Activated T-cell treated with anti-CD3 and anti-CD28 coated beads for 1 hour (primary cell): ENCODE measurements at places on chromosomes 6 and 20.

GRCh38 chr6:7189101-7189758 is 81.5 kb downstream of the RREB1 start:
- no peak for DNase-seq

DNA sequence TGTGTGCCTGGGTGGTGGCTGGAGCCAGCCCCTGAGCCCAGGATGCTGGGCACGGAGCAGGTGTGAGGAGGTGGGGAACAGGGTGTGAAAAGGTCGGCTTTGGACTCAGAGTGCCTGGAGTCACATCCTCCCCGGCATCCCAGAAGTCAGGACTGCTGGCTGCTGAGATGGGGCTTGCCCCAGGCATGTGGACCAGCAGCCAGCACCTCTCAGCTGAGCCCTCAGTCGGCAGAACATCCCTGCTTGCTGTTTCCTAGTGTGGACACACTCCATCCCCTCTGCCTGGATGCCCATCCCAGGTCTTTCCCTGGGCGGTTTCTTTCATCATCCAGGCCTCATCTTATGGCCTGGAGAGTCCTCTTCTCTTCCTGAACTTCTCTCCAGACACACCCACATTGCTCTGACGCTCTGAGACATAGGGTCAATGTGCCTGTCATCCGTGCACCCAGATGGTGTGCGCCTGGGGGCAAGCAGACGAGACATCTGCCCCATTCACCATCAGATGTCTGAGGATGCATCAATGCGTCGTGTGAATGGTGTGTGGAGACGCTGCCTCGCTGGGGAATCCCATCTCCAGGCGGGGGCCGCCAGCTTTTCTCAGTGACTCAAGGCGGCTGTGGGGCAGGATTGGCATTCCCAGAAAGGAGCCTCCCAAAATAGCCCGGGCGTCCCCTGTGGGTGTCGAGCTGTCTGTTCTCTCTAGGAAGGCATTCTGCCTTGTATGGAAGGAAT is 104.2 kb downstream of the SYCP2 start:
- no peak for DNase-seq

DNA sequence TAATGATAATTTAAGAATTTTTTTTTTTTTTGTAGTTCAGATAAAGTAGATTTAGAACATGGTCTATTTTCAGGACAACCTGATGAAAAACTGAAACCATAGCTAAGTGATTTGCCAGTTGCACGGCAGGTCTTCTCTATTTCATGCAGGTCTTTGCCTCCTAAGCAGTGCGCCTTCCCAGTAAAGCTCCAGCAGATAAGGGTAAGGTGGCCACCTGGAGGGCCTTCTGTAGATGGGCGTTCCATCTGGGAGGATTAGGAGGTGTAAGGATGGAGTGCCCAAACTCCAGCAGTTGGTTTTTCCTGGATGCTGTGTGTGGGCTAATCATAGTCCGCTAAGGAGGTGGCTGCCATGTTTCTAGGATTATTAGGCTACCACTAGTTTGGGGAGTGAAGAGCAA is 107.1 kb downstream of the ARID1B start:
- DNase-seq = no peak

DNA sequence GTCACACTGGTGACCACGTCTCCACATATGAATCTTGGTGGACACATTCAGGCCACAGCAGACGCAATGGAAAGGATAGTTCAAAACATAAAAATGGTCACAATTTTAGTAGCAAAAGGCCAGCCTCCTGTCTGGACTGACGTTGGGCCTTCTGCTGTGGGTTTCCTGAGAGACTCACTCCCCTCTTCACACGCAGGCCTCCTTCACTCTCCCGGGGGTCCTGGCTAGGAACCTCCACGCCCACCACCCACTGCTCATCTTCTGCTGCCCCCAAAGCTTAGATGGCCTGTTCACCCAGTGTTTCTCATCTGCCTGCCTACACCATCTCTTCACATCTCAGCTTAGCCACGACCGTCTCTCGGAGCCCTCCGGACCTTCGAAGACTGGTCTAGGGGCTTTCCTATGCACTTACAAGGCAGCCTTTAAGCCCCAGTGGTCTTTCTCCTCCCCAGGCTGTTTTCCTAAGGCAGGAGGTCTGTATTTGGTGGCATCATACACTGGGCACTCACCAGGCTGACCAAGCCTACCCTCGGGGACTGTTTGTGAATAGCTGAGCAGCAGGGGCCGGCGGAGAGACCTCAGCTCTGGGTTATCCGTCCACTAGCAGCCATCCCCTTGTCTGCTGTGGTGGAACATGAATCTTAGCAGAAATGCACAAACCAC is 46.6 kb upstream of the AFDN start:
- DNase-seq = no peak

DNA sequence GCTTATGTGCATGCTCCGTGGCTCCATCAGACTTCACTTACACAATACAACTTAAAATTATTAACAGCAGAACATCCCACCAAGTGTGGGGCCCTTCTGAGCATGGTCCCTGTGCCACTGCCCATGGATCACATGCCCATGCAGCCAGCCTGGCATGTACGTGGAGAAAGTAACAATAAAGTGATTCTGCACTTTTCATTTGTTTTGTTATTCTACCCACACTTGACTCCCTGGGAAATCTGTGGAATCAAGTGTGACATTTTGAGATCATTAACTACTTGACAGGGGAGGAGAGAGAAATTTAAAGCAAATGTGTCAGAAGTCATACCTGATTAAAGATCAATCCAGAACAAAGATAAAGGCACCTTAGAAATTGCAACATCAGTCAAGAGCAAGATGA is 112.0 kb downstream of the ISM1 start:
- no peak for DNase-seq

- no peak for DNase-seq
Measured at GRCh38 chr6:83371423-83371822, 59.4 kb downstream of the ME1 start.

GRCh38 chr20:20780127-20780824 is 67.8 kb upstream of the RALGAPA2 start:
- DNase-seq = no peak

DNA sequence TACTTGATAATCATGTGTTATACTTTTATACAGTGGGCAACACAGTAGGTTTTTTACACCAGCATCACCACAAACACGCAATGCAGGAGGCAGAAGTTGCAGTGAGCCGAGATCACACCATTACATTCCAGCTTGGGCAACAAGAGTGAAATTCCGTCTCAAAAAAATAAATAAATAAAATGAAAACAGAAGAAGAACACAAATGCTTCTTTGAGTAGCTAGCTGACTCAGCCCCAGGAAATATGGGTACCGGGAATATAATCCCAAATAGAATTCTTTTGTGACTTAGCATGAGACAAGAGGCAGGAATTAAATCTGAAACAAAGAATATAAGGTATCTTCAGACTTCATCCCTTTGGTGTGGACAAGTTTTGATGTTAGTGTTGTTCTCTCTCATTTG is 164.2 kb upstream of the ATXN1 start:
- DNase-seq = no peak

- no peak for DNase-seq
Measured at GRCh38 chr6:48961781-48962415, 501.2 kb downstream of the MMUT start.

- no peak for DNase-seq
Measured at GRCh38 chr6:105561486-105561885, 158.6 kb upstream of the PREP start.

GRCh38 chr20:58072695-58073671 is 155.5 kb downstream of the ANKRD60 start:
- no peak for DNase-seq

DNA sequence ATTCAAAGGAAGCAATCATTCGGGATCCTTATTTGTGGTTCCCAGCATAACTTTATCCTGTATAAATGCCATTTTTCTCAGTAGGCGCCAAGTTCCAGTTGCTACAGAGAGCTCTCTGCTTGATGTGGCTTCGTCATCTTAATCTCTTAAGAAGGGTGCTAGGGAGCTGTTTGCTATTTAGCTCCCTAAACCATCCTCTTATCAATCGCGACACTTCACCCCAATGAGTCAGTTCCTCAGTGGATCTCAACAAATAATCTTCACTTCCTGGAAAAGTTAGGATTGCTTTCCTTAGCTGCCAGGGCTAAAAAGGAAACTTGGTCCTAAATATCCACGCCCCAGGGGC is 1.3 kb upstream of the NKAIN2 start:
- no peak for DNase-seq

GRCh38 chr20:50455656-50456451 is 54.3 kb upstream of the PTPN1 start:
- no peak for DNase-seq

DNA sequence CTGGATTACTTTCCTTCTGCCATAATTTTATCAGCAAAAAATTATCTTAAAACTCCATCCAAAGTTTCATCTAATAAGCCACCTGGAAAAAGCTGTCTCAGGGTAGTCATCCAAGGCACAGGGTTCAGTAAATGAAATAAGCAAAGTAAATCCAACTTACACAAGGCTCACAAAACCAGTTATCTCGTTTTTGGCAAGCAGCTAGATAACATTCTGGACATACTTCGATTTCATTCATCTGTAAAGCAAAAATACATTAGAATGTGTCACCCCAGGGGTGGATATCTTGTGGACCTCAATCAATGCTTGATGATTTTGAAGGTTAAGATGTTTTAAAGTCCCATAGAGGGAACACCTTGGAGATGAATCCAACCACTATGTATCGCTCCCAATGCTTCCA is 73.1 kb downstream of the ZMYND8 start:
- DNase-seq = no peak

GRCh38 chr6:28719275-28719940 is 193.7 kb downstream of the GPX5 start:
- DNase-seq = no peak

DNA sequence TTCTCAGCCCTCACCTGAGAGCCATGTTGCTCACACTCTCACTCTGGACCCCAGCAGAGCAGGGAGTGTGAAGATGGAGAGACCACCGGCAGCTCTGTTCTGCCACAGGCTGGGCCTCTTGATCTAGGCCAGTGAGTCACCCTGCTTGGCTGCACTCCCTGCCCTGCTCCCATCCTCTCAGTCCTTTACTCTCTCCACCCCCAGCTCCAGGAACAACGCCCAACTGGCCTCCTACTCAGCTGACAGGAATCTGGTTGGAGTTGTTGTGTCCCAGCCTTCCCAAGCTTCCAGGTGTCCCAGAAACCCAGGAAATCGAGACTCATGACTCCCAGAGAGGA is at the start of gene PSORS1C1:
Gene PSORS1C1, plus strand, starts transcription at position 260 of the 338 bp plus-strand sequence. CDS start 14,833 bp downstream, outside the sequence.
- no peak for DNase-seq

DNA sequence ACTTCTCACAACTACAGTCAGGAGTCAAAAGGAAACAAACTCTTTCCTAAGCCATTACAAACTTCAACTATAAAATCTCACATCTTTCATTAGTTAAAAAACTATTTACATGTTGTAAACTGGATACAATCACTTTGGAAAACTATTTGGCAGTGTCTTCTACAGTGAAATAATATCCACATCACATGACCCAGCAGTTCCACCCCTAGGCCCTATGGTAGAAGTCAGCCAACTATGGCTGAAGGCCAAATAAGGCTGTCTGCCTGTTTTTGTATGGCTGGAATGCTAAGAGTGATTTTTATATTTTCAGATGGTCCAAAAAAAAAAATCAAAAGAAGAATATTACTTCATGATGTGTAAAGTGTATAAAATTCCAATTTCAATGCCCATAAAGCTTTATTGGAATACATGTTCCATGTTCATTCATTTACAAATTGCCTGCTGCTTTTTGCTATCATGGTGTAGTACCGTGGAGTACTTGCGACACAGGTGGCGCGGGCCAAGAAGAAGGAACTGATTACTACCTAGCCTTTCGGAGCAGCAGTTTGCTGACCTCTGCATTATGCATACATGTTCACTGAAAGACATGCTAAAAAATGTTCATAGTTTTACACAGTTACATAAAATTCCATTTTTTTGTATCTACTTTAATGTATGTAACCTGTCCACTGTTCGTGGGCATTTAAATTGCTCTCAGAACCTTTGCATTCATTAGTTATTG is 129.0 kb downstream of the KIF16B start:
- no peak for DNase-seq

DNA sequence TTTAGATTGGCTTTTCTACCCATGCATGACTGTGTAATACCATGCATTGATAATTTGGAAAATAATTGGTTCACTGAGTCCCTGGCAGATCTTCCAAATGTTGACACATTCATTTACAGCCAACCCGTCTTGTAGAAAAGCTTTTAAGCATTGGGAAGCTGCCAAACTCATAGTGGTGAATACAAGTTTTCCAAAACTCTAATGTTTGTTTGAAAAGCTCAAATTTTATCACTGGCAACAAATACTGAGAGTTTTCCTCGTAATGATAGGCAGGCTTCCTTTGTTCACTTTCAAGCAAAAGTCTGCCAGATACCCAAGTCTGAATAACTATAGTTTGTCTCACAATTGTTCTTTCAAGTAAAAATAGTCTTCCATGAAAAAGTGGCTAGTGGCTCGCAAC is 143.0 kb downstream of the FIG4 start:
- DNase-seq = no peak

GRCh38 chr6:130796313-130796905 is 30.8 kb upstream of the SMLR1 start:
- no peak for DNase-seq
